Thymus (tissue), 14 donors: ENCODE measurements at places on chromosomes 3 and 15.

- DNase-seq, result no peak
These were observed 105.2 kb downstream of the DAPK2 start for GRCh38 chr15:63940966-63941620.

- no peak for DNase-seq
These were observed 42.3 kb downstream of the NR1D2 start for GRCh38 chr3:23987356-23987755.

DNA sequence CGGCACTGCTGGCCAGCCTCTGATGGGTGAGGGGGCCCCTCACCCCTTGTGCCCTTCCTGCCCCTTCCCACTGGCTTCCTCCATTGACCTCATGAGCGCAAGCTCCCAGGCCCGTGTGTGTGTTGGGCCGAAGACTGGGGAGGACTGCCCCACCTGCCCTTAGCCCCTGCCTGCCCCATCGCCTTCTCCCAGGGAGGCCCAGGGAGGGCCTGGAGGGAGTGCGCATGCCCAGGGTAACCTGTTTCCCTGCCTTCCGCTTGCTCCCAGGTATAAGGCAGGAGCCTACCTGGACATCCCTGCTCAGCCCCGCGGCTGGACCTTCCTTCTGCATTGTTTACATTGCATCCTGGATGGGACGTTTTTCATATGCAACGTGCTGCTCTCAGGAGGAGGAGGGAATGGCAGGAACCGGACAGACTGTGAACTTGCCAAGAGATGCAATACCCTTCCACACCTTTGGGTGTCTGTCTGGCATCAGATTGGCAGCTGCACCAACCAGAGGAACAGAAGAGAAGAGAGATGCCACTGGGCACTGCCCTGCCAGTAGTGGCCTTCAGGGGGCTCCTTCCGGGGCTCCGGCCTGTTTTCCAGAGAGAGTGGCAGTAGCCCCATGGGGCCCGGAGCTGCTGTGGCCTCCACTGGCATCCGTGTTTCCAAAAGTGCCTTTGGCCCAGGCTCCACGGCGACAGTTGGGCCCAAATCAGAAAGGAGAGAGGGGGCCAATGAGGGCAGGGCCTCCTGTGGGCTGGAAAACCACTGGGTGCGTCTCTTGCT is 8.8 kb downstream of the DLL4 start:
- no peak for DNase-seq

DNA sequence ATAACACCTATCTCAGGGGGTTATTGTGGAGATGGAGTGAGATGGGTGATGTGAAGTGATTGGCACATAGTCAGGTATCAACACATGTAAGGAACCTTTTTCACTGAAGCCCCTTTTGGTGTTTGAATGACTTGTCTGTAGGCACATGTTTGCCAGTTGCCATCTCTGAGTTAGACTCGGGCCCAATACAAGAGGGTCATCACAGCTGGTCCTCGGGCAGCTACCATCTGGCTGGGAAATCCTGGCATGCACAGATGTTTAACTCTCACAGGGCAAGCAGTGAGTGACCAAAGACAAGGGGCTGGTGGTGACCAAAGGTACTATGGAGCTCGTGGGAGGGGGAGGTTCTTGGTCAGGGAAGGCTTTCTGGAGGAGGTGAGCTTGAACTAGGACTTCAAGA is 118.8 kb downstream of the CLSTN2 start:
- DNase-seq, result no peak

DNA sequence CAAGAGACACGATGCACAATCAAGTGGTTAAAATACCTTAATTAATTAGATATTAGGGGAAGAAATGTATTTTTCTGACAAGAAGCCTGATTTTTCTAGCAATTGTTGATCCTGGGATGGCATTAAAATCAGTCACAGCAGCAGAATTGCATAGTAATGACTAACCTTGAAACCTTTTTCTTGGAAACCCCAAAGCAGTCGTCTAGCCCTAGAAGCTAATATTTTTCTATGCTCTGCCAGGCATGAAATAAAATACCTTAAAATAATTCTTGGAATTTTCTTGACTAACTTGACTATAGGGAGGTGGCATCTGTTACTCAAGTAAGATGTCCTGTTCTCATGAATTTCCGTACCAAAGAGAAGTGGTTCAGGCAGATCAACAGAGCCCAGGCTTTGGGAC is 204.1 kb downstream of the THRB start:
- DNase-seq, result no peak

- no peak for DNase-seq
These were observed 37.0 kb downstream of the RASA2 start for GRCh38 chr3:141523615-141524375.

DNA sequence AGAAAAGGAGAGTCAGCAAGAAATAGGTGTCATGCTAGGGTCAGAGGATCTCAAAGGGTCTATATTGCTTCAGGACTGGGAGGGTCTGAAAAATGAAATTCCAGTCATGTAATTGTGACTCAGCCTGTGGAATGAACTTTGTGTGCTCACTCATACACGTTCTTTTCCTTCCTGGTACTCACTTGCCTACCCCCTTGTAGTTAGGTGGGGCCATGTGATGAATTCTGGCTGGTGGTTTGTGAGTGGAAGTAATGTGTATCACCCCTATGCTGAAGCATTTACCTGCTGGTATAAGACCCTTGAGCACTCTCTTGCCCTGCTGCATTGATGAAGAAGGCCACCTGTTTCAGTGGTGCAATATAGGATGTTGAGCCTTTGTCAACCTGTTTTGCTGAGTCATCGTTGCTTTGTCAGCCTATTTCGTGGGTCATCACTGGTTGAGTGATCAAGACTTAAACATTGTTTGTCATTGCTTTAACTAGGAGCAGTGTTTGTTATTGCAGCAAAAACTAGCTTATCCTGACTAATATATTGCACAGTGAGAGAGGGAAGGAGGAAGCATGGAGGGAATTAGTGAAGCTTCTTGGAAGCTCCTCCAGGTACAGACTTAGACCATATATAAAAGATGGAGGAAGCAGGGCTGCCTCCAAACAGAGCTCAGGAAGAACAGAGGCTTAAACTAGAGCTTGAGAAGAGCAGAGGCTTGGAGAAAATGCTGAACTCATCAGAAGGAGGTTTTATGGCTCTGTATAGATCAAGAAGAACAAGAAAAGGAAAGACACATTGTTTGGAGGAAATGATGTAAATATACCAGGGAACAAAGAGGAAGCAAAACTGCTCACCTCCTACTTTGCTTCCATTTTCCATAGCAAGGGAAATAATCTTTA is 28.9 kb downstream of the TLNRD1 start:
- DNase-seq, result no peak

DNA sequence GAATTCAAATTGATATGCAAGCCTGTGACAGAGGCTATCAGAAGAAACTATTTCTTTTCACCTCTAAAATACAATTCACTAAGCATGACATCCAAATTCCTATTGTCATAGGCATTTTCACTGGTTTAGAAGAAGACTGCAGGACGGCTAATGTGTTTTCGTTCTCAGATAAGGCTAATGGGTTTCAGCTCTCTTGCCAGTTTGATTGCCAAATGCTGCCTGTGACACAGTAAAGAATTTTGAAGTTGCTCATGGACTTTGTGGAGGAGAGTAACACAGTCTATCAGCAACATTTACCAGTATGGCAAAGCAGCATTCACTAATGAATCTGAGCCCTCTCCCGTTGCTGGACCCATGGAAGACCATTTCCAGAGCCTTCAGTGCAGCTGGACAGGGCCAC is 948.1 kb downstream of the FHIT start:
- DNase-seq, result no peak

DNA sequence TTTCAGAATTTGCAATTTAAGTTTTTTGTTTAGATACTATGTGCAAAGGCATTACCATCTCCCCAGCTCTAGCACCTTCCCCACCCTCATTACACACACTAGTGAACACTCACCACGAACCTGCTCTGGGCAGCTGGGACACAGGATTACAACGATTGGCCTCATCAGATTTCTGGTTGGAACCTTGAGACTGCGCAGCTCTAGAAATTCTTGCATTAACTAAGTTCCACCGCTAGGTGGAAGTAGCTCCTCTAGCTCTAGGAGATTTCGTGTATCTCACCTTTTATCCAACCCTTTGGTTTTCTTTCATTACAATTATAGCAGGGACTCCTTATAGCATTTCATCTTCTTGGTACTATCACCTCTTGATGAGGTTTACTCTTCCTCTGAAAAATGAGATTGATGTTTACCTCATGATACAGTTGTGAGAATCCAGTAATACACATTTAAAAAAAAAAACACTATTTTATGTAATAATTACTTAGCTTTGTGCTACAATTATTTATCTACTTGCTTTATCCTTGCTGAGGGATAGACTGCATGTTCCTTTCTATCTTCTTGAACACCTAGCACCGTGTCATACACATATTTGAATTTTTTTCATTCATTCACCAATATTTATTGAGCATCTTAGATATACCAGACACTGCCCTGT is 28.7 kb upstream of the PLOD2 start:
- DNase-seq, result peak; percentile 18

DNA sequence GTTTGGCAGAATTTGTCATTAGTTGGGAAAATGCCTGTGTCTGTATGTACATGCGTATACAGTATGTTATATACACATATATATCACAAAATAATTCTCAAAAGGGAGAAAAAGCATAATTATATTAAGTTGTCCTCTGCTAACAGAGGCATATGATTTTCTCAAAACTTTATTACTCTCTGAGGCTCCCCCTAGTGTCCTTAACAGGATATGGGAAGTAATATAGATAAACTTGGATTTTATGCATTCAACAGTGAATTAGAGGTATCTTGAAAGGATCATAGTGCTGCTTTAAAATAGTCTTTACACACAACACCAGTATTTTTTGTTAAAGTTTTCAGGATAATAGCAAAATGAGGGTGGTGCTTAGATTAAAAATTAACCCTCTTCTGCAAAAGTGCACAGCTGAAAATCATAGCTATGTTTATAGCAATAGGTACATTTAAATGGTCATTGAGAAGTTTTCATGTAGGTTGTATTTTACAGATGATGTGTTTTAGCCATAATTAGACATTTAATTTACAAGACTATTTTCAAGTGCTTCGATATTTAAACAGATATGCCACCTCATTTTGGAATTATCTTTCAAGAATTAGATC is 454.0 kb upstream of the ROBO2 start:
- DNase-seq, result no peak

- DNase-seq, result peak; percentile 29
These were observed 33.7 kb upstream of the VILL start for GRCh38 chr3:37956723-37957538.

GRCh38 chr3:110318108-110318507 is 753.5 kb upstream of the NECTIN3 start:
- DNase-seq, result no peak

GRCh38 chr3:131223373-131224289 is 157.9 kb upstream of the NUDT16 start:
- DNase-seq, result no peak

- no peak for DNase-seq
These were observed 78.8 kb downstream of the EOMES start for GRCh38 chr3:27643355-27643754.

- peak; percentile 32 for DNase-seq
These were observed 58.4 kb downstream of the MAP6D1 start for GRCh38 chr3:183766745-183767606.

GRCh38 chr3:111667170-111667569 is 72.0 kb upstream of the ZBED2 start:
- no peak for DNase-seq
